ENCODE measurements at places on chromosomes 3 and 15.

GRCh38 chr3:100073049-100073713 is 41.1 kb downstream of the FILIP1L start:
- no peak for DNase-seq

- DNase-seq, result no peak
Observed at GRCh38 chr3:100802126-100802525, 92.8 kb downstream of the TFG start.

DNA sequence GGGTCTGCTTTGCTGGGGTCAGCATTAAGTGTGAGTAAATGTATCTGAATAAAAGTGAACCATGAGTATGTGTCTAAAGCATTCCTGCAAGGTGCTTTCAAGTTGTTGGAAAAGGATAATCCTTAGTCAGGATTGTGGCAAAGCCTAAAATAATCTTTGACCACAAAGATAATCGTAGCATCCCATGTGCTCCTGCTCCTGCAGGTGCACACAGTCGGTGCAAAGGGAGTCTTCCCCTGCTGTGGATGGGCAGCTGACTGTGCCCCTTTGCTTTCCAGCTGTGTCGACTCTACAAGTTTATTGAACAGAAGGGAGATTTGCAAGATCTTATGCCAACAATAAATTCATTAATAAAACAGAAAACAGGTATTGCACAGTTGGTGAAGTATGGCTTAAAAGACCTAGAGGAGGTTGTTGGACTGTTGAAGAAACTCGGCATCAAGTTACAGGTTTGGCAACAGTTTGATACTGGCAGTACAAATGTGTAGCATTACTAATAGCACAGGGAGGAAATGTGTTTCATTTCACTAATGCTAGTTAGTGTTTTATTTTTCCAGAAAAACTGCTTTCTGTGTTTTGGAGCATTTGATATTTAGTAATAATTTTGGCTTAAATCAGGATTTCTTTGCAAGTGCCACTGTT is 22.6 kb downstream of the SRP14 start:
- no peak for DNase-seq

DNA sequence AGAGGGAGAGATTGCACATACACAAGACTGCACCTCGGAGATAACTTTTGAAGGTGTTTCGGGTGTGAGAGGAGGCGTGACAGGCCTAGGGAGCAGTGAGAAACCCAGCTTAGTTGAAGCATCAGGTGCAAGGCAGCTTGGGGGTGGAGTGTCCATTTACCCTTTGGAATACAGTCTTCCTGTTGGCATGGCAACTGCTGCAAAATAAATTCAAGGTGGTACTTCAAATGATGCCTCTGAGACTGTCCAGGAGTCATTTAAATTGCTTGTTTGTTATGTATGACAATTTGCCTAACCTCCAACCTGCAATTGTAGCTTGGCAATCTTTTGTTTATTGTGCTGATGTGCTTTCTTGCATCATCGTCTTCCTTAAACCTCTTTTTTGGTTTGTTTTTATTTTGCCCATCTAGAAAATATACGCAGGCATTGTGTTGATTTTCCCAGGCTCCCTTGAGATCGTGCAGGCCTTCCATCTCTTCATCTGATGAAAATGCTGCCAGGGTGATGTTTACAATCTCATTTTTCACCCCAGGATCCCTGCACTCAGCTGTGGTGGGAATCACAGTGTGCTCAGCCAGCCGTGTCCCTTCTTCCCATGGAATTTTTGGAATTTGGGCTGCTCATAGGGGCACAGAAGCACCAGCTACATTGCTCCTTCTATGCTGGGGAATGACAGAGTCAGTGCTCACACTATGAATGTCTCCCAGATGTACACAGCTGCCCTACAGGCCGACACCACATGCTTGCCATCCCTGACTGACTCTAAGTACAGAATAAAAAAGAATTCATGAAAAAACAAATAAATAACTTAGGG is 583.1 kb upstream of the CFAP20DC start:
- no peak for DNase-seq

GRCh38 chr3:55543181-55543614 is 56.1 kb upstream of the WNT5A start:
- DNase-seq, result no peak

GRCh38 chr3:52820736-52821135 is 9.7 kb downstream of the ITIH4 start:
- no peak for DNase-seq

GRCh38 chr15:28985691-28986090 is 99.9 kb downstream of the APBA2 start:
- no peak for DNase-seq

Data from NCI-H1417 (cell line).